ENCODE measurements at places on chromosomes 2 and 18.
A peak's percentile ranks its signal among the peaks of the same experiment; 100 is the strongest.

- DNase-seq: no peak
Observed at GRCh38 chr2:123723706-123724105, 301.4 kb upstream of the CNTNAP5 start.

DNA sequence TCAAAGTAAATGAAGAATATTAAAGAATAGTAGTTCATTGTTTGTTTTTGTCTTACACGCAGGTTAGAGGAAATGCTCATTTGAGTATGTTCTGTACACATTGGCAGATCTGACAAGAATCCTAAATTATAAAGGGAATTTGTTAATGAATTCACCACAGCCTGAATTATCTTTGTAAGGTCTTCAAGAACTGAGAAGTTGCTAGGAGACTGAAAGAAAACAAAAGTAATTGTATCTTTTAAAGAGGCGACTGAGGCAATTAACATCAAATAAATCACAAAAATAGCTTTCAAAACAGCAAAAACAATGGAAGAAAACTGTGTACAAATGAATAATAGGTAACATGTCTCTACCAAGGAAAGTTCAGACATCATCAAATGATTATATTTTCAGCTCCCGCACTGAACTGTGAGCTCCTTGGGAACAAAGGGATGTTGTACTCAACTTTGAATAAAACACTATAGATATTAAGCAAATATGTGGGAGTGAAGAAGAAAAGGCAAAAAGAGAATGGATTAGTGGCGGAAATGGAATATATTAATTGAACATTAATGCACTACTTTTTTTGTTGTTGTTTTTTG, 51.7 kb upstream of the ATIC start:
- no peak for DNase-seq

- no peak for DNase-seq
Observed at GRCh38 chr2:42921721-42922120, 129.3 kb upstream of the HAAO start.

DNA sequence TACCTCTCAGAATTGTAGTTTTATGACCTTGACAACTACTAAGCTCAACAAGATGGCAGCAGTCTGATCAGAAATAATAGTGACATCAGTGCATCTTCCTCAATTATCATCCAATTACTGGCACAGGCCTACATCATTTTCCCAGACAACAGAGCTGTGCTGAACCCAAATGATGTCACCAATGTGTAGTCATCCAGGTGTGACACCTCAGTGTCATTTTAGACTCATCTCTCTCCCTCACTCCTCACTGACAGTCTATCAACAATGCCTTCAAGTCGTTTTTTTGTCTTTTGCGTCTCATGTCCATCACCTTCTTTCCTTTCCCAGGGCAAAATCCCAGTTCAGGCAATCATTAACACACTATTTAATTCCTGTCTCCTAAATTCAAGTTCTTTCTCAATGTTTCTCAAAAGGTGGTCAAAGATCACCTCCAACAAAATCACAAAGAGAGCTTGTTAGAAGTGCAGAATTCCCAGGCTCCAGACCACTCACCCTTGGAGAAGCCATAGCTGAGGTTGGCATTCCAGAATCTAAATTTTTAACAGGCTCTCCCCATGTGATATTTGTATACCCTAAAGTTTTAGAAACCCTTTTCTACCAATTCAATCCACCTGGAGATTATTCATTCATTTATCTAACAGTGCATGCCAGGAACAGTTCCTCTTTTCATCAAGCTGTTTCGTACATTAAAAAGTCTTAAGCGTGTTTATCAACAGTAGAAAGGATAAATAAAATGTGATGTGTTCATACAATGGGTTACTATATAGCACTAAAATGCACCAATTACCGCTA, 125.3 kb upstream of the KLF7 start:
- no peak for DNase-seq

- DNase-seq: no peak
Observed at GRCh38 chr2:69138793-69139459, 125.9 kb downstream of the ANTXR1 start.

- DNase-seq: no peak
Observed at GRCh38 chr2:83085869-83086268, 1373.2 kb downstream of the SUCLG1 start.

- DNase-seq: no peak
Observed at GRCh38 chr18:6561420-6561861, 146.7 kb upstream of the L3MBTL4 start.

DNA sequence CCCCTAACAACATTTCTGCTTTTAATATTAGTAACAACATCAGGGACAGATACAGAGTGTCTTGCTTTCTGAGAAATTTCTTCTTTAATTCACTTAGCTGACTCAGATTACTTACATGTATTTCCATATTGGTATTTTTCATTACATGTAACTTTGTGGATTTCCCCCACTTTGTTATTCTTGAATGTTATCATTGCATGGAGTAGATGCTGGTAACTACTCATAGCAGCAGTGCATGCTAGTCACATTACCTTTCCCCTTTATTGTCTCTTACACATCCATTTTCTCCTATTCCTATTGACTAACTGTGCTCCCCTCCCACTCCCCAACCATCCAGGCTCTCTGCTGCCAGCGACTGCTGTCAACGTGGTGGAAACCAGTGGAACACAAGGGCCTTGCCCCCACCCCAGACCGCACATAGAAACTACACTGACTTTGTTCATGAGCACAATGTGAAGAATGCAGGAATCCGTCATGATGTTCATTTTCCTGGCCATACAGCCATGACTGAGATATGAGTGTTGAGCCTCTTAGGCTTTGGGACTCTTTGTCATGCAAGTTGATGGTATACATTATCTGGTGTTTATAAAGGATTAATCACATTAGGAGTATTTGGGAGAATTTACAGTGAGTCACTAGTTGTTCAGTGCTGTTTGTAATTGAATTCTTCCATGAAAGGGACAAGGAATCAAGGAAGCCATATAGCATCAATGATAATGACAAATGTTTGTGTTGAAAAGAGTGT, 91.0 kb downstream of the EPB41L5 start:
- DNase-seq: no peak

DNA sequence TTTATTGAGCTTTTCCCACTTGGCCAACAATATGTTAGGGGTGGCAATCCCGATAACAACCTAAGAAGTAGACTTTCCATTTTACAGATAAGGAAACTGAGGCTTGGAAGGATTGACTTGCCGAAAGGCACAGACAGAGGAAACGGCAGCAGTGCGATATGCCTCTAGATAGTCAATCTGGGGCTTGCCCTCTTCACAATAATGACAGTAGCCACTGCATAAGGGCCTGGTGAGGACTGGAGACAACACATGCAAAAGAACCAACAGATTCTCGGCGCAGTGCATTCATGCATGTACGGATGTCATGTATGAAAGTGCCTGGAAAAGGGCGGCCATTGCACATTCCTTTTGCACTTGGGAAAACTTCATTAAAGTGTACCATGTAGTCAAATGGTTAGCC, 811.2 kb downstream of the RNF144A start:
- no peak for DNase-seq

DNA sequence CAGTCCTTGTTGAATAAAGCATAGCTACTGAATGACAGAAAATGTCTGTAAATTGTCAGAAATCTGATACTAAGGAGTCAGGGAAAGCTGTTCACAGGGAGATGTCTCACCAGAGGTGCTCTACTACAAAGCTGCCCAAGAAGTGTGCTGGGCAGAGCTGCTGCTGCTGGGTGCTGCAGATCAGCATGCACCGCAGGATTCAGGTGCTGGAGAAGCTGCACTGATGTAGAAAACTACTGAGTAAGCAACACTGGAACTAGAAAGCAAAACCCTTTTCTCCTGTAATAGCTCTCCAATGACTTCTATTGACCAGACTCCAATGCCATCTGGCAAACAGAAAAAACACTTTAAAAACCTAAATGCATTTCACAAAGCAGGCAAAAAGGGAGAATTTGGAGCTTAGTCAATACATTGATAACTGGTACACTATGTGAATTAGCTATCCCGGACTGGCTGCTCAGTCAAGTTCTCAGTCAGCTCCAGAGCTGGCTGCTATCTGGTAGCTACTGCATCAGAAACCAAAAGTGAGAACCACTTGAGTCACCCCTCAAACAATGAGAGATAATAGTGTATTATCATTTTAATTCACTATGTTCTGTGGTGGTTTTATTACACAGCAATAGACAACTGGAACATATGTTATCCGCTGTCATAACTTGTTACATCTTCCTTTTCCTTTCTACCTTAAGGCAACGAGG, 493.1 kb downstream of the CPS1 start:
- DNase-seq: no peak

DNA sequence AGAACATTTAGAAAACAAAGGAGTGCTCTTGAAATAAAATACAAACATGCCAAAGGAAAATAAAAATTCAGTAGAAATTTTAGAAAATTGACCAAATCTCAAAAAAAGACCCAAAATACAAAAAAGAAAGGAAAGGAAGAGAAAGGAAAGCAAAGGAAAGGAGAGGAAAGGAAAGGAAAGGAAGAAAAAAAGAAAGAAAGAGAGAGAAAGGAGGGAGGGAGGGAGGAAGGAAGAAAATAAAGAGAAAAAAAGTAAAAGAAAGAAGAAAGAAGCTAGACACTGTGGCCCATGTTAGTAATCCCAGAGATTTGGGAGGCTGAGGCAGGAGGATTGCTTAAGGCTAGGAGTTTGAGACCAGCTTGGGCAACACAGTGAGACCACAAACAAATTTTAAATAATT, 500.1 kb upstream of the VRK2 start:
- no peak for DNase-seq

DNA sequence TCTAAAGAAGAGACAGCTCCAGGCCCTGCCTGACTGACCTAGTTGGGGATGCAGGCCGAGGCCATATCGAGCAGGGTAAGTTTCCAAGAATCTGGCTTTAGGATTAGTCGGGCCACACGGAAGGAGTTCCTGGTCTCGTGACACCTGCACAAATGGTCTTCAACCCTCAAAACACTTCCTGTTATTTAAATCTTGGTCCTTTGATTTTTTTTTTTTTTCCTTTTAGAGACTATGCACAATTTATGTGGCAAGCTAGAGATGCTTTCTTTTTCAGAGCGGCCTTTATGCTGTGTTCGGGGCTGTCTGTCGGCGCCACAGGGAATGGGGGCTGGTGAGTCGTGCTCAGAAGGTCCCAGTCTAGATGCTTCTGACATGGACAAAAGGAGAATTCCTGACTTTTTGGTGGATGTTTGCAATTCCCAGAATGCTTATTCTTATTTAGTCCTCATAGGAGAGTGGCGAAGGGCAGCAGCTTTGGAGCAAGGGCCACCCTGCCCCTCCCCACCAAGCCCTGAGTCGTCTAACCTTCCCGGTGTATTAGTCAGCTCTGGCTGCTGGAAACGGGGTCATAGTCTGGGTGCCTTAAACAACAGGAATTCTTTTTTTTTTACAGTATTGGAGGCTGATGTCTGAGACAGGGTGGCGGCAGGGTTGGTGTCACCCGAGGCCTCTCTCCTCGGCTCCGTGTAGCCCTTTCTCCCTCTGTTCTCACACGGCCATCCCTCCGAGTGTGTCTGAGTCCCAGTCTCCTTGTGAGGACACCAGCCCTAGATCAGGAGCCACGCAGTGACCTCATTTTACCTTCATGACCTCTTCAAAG, 27.4 kb downstream of the HPCAL1 start:
- DNase-seq: no peak

DNA sequence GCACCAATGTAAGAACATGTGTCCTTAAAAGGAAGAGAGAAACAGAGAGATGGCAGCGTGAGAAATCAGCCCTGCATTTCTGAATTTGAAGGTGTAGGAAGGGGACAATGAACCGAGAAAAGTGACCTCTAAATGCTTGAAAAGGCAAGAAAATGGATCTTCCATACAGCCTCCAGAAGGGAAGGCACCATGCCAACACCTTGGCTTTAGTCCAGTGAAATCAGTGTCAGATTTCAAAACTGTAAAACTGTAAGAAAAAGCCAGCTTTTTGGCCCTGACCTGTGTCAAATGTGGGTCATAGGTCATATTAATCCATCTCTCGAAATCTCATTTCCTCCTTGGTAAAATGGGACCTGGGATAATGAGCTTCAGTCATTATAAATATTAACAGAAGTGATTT, 762.3 kb downstream of the DCDC2C start:
- no peak for DNase-seq

GRCh38 chr2:75276093-75277029, 77.0 kb upstream of the TACR1 start:
- no peak for DNase-seq

DNA sequence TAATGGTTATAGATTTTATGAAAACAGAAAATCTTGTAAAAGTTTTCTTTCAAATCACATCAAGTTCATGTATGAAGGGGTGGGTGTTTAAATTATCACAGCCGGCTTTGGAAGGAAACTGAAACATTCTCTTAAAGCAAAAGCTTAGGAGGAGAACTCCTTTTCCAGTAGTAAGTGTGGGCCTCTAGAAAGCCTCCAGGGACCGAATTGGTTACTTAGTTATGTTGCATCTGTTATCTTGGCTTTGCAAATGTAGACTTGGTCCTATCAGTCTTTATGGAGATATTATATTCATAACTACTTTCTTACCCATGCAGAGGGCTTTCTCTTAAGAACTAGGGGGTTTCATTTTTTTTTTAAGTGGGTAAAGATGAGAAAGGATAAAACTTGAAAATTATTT, 7.4 kb downstream of the NAB1 start:
- no peak for DNase-seq

GRCh38 chr2:121530212-121530705, 421 bp upstream of the RNU4ATAC start:
- DNase-seq: peak; percentile 47

GRCh38 chr2:24906466-24906865, 13.6 kb downstream of the ADCY3 start:
- no peak for DNase-seq

Measured in H1 (cell line).